ENCODE measurements at places on chromosomes 1 and 21. TPM values are rescaled to one million over a fixed set of nuclear protein-coding genes. Genes with fewer than 3 reads are reported as not detected.

Gene SLC1A7
- total RNA-seq: not detected

Gene PALMD
- 6.1 TPM for total RNA-seq

DNA sequence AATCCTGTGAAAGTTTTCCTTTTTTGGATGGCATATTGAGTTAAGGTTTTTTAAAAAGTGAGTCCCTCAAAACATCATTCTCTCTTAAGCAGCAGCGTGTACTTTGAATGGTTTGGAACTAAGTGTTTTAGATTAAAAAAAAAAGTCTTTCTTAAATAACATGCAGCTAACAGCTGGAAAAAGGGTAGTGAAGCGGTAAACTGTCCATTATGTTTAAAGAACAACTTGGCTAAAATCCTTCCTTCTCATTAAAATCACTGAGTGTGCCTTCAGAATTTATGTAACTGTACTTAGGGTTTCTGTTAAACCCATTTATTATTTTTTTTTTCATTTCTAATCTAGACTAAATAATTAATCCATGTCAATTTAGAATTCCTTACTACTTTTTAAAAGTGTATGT lies 254.2 kb upstream of the ADAMTS5 start:
- DNase-seq: no peak

DNA sequence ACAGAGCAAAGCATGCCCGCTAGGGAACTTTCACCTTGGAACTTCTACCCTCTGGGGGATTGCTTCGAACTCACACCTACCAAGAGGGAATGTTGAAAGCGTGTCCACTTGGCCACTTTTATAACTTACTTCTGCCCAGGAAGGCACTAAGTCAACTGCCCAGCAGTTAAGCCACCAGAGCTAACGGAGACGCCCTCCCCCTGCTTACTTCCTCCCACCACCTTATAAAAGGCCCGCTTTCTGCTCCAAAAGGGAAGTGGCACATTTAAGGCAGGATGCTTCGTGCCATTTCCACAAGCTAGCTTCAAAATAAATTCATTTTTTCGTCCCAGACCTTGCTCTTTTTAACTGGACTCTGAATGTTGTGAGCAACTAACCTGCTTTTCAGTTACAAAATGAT lies 3.2 kb upstream of the AK2 start:
- no peak for DNase-seq

DNA sequence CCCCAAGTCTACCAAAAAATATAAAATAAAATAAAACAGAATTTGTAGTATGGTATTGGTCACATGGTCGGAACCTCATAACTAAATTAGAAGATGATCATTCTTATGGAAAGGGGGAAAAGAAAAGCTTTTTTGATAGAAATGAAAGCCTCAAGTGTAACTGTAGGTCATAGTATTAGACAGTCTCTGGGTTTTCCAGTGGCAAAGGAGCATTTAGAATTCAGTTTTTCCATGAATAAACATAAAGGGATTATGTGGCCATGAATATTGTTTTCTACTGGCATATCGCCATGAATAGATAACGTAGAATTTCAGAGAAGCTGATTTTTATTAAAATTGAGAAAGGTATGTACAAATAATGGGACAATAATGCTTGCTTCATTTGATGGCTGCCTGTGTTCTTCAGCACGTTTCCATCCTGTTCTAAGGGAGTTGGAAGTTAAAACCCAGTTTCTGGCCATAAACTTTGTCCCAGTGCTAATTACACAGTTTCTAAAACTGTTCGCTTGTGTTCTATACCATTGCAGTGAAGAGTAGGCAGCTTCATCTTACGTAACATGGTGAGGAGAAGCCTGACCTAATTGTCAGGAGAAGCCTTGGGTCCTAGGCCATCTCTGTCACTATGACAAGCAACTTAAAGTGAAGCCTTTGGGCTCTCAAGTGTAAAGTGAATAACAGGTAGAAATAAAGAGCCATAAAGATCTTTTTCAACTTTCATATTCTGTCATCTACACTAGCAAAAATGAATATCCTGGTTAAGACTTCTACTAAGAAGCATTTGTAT lies 70.5 kb upstream of the PGD start:
- no peak for DNase-seq

Gene IGSF5
- total RNA-seq: 1.8 TPM

GRCh38 chr21:33496345-33496744 lies 4.8 kb upstream of the DNAJC28 start:
- DNase-seq: no peak

DNA sequence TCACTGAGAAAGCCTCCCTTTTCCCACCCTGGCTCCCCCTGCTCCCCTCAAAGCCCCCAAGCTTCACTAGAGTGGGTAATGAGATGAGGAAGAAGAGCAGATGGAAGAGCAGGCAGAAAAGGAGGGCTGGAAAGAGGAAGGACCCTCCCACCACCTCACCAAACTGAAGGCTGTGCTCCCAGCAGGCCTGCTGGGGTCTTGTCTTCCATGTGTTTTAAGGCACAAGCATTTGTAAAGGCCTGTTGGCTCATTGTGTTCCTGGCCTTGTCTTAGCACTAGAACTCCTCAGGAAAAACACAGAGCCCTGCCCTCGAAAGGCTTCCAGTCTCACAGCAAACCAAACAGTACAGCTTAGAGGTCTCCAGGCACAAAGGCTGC lies 51.5 kb downstream of the TOMM20 start:
- no peak for DNase-seq

Gene RABGGTB
- 70.3 TPM for total RNA-seq

GRCh38 chr1:175978476-175978875 lies 228.6 kb downstream of the COP1 start:
- no peak for DNase-seq

Gene ZNF683
- total RNA-seq: not detected

DNA sequence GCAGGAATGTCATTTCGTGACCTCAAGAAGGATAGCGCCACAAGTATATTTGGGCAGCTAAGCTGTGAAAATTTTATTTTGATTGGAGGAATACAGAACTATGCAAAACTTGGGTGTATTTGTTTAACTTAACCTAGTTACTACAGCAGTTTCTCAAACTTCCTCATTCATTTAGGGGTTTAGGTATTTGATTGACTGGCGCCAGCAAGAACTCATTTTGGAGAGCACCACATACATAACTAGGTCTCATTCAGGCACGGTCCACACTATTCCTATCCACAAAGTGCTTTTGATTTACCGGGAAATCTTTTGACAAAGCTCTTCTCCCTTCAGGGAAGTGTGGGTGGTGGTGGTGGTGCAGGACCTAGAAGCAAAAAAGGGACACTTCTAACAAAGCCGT lies 155.1 kb upstream of the NRIP1 start:
- no peak for DNase-seq

- no peak for DNase-seq
Measured at GRCh38 chr1:230191079-230191804, 124.2 kb downstream of the GALNT2 start.

DNA sequence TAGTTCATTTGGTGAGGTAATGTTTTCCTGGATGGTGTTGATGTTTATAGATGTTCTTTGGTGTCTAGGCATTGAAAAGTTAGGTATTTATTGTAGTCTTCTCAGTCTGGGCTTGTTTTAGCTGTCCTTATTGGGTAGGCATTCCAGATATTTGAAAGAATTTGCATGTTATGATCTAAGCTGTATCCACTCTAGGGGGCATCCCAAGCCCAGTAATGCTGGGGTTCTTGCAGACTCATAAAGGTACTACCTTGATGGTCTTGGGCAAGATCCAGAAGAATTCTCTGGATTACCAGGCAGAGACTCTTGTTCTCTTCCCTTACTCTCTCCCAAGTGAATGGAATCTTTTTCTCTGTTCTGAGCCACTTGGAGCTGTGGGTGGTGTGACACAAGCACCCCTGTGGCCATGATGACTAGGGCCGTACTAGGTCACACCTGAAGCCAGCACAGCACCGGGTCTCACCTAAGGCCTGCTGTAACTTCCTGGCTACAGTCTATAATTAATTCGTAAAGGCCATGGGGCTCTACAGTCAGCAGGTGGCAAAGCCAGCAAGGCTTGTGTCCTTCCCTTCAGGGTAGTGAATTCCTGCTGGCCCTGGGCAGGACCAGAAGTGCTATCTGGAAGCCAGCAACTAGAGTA lies 74.8 kb upstream of the PDE4B start:
- no peak for DNase-seq

DNA sequence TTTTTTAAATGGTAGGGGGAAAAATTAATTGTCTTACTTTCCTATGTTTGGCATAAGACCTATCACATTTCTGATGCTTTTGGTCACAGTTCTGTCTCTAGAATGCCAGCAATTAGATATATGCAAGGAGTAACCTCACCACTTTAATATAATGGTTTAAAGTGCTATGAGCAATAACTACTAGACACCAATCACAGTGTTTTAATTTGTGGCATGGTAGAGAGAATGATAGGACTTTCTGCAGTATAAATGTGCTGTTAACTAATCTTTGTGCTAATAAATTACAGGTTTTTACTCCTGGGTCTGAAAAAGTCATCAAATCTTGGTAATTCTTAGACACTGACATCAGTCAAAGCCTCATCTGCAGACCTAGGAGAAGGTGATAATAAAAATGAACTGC lies 2110.3 kb downstream of the NCAM2 start:
- DNase-seq: no peak

Gene RAD54L
- 2.6 TPM for total RNA-seq

Gene PLEKHA6
- 13.6 TPM for total RNA-seq

DNA sequence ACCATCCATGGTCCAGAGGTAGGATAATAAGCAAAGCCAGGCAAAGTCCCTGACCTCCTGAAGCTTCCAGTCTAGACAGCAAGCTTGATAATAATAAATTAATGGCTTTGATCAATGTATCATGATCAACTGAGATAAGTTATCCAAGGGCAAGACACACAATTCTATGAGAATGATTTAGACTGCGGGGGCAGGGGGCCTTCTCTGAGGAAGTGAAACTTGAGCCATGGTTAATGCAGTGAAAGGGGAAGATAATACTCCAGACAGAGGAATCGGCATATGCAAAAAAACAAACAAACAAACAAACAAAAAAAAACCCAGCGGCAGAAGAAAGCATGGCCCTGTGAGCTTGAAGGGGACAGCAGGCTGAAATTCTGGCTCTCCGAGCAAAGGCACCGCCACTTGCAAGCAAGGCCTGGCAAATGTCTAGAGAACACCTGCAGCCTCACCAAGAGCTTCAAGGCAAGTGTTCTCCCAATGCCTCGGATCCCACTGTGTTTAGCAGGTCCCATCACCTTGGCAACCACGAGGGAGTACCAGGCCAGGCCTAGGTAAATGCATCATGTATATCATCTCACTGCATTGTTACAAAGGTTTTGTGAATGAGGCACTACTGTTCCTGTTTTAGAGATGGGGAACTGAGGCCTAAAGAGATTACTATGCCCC lies 24.9 kb downstream of the CSMD2 start:
- peak; percentile 19 for DNase-seq

GRCh38 chr1:246528933-246529731 lies 22.1 kb upstream of the SMYD3 start:
- DNase-seq: no peak

Gene S100A7A
- total RNA-seq: not detected

Gene GSTM5
- total RNA-seq: 10.6 TPM

GRCh38 chr1:195195423-195196057 lies 1412.7 kb downstream of the KCNT2 start:
- DNase-seq: no peak

GRCh38 chr1:200178340-200178739 lies 150.8 kb downstream of the NR5A2 start:
- DNase-seq: no peak

DNA sequence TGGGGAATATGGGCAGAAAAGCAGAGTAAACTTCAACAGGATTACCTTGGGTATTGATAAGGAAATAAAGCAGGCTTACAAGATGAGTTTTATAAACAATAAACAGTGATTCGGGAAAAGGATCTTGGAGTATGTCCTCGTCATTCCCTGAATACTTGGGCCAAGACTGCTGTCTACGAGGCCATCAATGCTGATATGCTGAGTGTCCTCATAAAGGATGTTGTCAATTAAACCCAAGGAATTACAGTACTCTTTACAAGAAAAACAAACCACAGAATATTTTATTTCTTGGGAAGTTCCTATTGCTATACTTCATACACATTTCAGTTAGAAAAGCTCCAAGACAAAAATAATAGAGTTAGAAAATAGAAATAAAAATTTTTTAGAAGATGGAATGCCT lies 34.9 kb downstream of the ATP1B1 start:
- no peak for DNase-seq

- no peak for DNase-seq
Measured at GRCh38 chr1:184823080-184823479, 68.4 kb upstream of the EDEM3 start.

GRCh38 chr1:108601708-108602410 lies 42.0 kb downstream of the EEIG2 start:
- DNase-seq: no peak

DNA sequence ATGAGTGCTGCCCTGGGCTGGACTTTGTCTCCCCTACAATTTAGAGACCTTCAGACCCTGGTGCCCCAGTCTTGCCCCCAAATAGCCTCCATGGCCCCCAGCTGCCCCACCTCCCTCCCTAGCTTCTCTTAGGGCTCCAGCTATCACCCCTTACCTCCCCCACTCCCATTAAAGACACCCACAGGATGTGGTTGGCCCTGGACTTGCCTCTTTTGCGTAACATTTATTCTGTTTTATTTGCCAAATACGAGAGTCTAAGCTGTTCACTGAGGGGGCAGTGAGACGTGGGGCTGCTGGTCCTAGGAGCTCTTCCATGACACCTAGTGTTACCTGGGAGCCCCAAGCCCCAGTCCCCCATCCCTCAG lies 4.5 kb downstream of the ZC3H12A start:
- no peak for DNase-seq

Gene OR10J1
- not detected for total RNA-seq

Gene CHIA
- total RNA-seq: not detected

- DNase-seq: no peak
Measured at GRCh38 chr1:151841141-151841540, 1.5 kb upstream of the C2CD4D start.

Gene MRTO4
- total RNA-seq: 19.9 TPM

DNA sequence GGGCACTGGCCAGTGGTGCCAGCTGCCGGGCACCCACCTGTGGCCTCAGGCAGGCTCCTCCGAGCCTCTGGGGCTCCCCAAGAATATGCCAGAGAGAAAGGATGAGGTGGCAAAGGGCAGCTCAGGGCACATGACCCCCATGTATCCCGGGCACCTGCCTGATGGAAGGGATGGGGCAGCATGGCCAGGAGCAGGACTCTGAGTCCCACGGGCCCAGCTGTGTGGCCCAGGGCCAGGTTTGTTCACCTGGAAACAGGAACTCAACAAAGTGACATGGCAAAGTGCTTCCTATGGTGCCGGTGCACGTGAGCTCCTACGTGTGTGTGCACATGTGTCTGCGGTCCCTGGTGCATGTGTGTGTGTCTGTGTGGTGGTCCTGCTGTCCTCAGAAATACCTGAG lies 9.5 kb upstream of the GPR153 start:
- no peak for DNase-seq

All from cerebellum (tissue), 4 donors.